HT1080 (cell line): ENCODE measurements at places on chromosomes 4 and X. TPM values are rescaled to one million over a fixed set of nuclear protein-coding genes. Genes with fewer than 3 reads are reported as not detected.

The GYPE gene
- not detected in 2 replicates for total RNA-seq

The PLAC1 gene
- 0.57 and 2.1 TPM in 2 replicates for total RNA-seq

The HMGN5 gene
- 0.40 TPM in 1 of 2 replicates, not detected in the other for total RNA-seq

The SCRG1 gene
- not detected in 2 replicates for total RNA-seq

The PROM1 gene
- not detected in 2 replicates for total RNA-seq

The ADAM29 gene
- not detected in 2 replicates for total RNA-seq

The TRIM60 gene
- total RNA-seq, result not detected in 2 replicates

The HPGD gene
- total RNA-seq, result 0.30 and 1.6 TPM in 2 replicates

The SMIM31 gene
- total RNA-seq, result not detected in 2 replicates

The HELT gene
- not detected in 2 replicates for total RNA-seq

The TDO2 gene
- total RNA-seq, result 0.50 and 1.0 TPM in 2 replicates

The PHEX gene
- total RNA-seq, result 0.47 and 0.59 TPM in 2 replicates

The COX7B2 gene
- total RNA-seq, result not detected in 2 replicates

The KLB gene
- total RNA-seq, result not detected in 2 replicates
